ENCODE measurements at places on chromosomes 11 and 22.

DNA sequence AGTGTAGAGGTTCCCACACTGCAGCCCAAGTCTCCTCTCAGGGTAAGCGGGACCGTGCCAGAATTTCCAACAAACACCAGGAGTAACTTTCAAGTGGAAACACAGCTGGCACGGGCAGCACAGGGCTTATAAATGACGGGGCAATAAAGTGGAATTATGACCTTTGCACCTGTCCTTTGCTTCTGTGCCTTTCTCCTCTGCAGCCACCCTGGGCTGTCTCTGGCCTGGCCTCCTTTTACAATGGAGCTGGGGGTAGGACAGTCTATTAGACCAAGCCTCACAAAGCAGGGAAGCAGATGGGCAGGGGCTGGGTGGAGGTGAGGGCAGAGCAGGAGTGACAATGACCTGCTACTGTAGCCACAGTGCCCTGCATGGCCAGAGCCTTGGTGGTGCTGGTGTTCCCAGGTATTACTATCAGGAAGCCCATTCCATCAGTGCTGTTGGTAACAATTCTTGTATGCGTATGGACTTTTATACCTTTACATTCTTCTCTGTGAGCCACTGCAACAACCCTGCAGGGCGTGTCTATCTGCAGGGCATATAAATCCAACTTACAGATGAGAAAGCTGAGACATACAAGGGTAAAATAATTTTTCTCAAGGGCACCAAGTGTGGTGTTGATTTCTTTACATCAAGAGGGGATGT, 387.8 kb downstream of the CTTN start:
- no peak for DNase-seq

DNA sequence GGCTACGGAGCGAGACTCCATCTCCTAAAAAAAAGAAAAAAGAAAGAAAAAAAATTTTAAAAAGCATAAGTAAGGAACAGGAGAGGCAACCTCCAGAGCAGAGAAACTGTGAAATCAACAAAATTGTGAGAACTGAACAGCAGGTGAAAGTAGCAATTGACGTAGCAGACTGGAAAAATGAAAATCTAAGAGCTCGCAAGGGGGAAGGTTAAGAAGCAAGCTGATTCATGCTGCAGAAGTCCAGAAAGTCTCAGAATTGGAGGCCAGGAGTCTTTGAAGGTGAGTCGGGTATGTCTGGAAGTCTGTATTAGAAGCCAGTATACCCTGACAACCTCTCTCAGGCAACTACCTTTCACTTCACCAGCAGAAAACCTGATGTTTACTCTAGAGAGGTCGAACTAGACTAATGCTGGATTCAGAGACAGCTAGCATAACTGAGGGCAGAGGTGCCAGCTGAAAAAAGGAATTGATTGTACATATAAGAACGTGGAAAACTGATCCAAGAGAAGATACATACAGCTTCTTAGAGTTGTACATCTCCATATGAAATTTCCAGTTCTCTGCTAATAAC, 161.5 kb downstream of the WNT11 start:
- DNase-seq, result no peak

- DNase-seq, result no peak
These were observed 326.3 kb downstream of the FAT3 start for GRCh38 chr11:92550871-92551270.

GRCh38 chr11:83583757-83584366, 297.7 kb upstream of the CCDC90B start:
- no peak for DNase-seq

DNA sequence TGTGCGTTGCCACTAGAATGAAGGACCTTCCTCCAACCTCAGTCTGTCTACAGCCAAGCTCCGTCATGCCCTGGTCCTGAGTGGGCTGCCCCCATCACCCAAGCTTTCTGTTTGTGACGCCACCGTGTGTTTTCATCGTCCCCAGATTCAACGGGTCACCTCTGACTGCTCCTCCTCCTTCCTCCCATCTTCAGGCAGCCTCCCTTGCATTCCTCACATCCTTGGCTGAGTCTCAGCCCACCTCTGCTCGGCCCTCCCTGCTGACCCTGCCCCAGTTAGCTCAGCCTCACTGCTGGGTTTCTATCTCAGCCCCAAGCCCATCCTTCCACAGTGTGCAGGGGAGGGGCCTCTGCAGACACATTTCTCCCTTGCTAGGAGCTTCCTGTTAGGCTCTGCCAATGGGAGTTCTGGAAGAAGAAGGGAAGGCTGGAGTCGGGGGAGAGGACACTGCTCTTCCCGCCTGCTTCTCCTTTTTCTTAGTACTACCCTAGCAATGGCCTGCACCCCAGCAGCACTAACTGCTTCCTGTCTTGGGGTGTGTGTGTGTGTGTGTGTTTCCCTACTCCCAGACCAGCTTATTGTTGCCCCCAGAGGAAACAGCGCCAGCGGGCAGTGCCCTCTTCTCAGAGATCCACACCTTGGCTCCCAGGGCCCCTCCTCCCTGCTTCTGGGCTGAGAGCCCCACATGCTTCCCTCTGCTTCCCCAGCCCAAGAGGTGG, 5.2 kb downstream of the IFT27 start:
- no peak for DNase-seq

Measured in activated T-cell treated with anti-CD3 and anti-CD28 coated beads, Interleukin-2, amount 50 U/mL, for 24 hours (primary cell).